HAP-1 (cell line): ENCODE measurements at places on chromosomes 2 and 18.
A peak's percentile ranks its signal among the peaks of the same experiment; 100 is the strongest.

DNA sequence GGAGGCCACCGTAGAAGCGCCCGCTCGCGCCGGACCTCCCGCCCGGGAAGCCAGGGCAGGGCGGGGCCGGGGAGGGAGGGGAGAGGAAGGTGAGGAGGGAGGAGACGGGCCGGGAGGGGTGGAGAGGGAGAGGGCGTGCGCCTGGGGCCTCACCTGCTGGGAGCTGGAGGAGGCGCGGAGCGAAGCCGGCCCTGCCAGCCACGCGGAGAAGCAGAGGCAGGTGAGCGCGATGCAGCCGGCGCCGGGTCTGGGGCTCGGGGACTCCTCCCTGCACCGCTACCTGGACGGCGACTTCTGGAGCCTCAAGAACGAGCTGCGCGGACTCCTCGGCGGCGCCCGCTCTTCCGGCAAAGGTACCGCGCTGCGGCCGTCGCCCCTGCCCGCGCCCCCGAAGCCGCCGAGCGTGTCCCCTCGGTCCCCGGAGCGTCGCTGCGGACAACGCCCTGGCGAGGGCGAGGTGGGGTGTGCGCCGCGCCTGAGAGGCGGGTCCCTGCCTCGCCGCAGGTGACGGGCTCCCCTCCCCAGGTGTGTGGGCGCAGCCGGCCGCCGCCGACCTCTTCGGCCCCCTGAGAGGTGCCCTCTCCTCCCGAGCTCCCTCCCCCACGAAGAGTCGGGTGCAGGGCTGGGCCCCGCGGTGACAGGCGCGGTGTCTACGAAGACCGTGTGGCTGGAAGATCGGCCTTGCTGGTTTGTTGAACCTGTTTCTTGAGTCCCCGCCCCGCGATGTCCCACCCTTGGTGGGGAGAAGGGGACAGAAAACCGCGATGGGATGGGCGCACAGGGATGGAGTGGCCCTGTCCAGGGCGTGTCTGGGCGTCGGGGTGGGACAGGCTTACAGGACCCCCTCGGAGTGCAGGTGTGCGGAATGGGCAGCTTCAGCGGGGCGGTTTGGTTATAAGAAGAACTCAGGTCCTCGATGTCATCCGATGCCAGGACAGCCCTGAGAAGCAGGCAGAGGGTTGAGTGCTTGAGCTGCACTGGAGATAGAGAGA lies at the start of gene ACOXL:
TSS of gene ACOXL (plus strand) at position 152 of the 992 bp plus-strand sequence. CDS start 35,817 bp downstream, outside the sequence.
- DNase-seq: no peak

- no peak for DNase-seq
These were observed 45.2 kb downstream of the TMEM131 start for GRCh38 chr2:97950329-97951154.

- no peak for DNase-seq
These were observed 117.3 kb upstream of the STON1 start for GRCh38 chr2:48412443-48413250.

DNA sequence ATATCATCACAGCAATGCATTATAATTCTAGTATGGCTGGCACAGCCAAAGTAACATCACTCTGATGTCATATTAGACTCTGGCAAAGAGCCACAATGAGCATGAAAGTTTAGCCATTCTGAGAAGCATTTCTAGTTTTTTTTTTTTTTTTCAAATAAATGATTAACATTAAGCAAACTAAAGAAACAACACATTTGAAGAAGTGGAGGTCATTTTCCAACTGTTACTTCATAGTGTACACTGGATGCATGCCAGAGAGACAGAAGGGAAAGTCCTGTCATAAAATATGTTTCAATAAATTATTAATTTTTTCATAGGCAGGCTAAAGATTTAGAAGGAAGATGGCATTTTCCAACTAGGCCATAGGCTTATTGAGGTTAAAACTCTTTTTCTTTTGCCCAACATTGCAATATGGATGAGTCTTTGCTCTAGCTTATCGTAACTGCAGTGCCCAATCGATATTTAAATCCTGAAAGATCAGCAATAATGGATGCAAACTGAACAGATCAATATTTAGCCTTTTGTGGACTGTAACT lies 1630.4 kb upstream of the ACVR2A start:
- no peak for DNase-seq

DNA sequence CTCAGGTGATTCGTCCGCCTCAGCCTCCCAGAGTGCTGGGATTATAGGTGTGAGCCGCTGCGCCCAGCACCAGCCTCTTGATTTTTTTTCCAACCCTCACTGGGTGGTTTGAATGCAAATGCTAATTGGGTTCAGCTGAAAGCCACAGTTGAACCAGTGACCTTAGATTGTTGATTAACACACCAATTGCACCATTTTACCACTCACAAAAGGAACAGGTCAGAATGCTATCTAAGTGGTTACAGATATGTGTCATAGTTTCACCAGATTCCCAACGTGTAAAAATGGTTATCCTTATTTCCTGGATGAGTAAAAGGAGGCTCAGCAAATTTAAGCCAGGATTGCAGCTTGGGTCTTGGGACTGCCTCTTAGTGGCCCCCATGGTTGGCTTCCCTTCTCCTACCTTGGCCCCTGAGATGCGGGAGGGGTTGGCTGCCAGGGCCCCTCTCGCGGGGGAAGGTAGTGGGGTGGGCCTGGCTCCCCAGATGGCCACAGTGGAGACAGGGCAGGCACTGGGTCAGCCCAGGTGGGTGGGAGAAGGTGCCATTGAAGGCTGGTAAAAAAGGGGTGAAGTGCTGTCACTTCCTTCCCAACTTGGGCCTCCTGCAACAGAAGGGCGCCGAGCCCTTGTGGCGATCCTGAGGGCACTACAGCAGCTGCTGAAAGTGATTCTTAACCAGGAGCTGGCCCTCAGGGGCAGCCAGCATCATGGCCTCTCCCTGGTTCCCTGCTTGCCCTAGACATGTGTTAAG lies 164.9 kb upstream of the HAAO start:
- DNase-seq: peak; percentile 36

DNA sequence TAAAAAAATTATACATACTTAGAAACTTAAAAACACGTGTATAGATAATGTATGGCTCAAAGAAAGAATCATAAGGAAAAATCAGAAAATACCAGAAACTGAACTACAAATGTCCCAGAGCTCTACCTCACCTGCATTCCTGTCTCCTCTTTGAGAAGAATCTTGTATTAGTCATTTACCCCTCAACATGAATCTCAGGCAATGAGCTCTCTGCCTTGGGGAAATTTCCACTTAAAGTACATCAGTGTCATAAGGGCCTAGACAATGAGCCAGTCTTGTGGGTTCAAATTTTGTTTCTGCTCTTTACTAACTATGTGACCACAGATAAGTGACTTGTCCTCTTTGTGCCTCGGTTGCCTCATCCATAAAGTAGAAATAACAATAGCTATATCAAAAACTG lies 40.1 kb downstream of the SCG2 start:
- DNase-seq: no peak

GRCh38 chr2:157261199-157261782 lies 3.8 kb downstream of the GALNT5 start:
- DNase-seq: peak; percentile 39

DNA sequence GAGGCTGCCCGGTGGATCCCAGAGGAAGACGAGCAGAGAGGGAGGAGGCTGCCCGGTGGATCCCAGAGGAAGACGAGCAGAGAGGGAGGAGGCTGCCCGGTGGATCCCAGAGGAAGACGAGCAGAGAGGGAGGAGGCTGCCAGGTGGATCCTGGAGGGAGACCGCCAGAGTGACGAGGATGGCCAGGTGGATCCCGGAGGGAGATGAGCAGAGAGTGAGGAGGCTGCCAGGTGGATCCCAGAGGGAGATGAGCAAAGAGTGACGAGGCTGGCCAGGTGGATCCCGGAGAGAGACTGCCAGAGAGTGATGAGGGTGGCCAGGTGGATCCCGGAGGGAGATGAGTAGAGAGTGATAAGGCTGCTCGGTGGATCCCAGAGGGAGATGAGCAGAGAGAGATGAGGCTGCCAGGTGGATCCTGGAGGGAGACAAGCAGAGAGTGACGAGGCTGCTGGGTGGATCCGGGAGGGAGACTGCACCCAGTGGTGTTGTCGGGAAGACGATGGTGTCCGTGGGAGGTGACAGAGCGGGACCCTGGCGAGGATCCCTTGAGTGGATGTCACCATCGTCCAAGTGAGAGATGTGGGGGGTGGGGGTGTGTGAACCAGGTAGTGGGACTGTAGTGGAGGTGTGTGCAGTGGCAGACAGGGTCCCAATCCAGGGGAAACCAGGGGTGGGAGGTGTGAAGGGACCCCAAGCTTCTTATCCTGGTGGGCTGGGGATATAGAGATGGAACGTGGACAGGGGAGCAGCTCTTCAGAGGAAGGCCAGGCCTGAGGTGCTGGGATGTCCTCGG lies 22.3 kb downstream of the DCDC2C start:
- no peak for DNase-seq

GRCh38 chr2:136178941-136179601 lies 61.1 kb upstream of the CXCR4 start:
- no peak for DNase-seq

- DNase-seq: no peak
These were observed 114.2 kb upstream of the SULT1C3 start for GRCh38 chr2:108125581-108125980.
